Caudate nucleus (tissue), 63 donors: ENCODE measurements at places on chromosomes 7 and 10.

GRCh38 chr10:58817201-58817846 lies 304.7 kb downstream of the BICC1 start:
- no peak for DNase-seq

DNA sequence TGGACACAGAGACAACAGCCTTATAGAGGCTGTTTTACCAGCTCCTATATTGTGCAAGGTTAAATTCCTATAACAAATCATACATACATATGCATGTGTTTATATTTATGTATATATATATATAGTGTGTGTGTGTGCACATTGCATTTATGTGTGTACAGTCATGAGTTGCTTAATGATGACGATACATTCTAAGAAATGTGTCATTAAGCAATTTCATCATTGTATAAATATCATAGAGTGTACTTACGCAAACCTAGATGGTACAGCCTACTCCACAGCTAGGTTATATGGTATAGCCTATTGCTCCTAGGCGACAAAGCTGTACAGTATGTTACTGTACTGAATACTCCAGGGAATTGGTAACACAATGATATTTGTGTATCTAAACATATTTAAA lies 30.1 kb upstream of the TNKS2 start:
- no peak for DNase-seq

GRCh38 chr10:69896606-69897231 lies 95.0 kb downstream of the COL13A1 start:
- DNase-seq: no peak

DNA sequence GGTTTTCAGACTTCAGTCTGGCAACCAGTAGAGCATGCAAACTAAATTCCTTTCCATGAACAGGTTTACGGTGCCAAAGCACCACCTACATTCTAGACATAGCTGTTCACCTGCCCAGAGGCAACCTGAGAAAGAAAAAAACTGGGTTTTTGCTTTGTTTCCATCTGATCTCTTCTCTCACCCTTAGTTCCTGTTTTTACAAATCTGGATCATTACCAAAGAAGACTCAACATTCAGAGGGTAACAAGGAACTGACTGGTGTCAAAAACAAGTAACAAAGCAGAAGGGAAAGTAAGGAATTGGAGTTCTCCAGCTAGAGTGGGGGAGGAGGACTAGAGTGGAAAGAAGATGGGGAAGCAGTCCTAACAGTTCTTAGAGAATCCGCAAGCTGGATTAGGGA lies 36.4 kb downstream of the CPVL start:
- no peak for DNase-seq

DNA sequence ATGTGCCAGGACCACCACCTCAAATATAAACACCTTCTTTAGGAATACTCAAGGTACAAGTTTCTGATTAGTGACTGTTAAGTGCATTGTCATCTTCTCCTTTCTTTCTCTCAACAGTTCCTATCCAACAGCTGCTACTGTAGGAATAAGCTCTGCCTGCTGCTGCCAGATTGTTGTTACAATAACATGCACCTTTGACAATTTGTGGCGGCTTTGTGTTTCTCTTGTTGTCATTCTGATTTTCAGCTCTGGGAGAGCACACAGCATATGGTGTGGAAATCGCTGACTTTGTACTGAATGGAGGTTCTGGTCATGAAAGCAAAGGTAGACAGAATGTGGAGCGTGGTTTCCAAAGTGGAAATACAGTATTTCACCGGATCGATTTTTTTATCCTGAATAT lies 182.8 kb downstream of the SEC23IP start:
- DNase-seq: no peak
